Neural progenitor cell (in vitro differentiated cells): ENCODE measurements at places on chromosomes 5 and 9.

- DNase-seq, result no peak
These were observed 63.5 kb downstream of the GADD45G start for GRCh38 chr9:89668216-89668865.

DNA sequence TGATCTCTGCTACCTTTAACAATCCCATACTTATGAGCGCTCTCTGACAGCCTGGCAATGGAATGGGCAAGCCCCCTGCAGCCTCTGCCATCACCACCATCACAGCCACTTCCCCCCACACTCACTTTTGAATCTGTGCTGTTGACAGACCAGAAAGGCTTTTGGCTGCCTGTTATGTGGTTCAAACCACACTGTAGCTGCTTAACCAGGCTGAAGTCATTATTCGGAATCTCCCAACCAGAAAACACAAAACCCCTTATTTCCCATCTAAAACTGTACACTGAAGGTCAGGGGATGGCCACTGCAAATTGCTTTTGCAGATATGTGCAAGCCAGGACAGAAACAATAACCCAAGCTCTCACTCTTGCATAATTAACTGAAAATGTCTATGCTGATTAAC is 35.8 kb downstream of the PTCH1 start:
- no peak for DNase-seq

- DNase-seq, result no peak
These were observed 27.9 kb downstream of the NSUN2 start for GRCh38 chr5:6604946-6605345.

DNA sequence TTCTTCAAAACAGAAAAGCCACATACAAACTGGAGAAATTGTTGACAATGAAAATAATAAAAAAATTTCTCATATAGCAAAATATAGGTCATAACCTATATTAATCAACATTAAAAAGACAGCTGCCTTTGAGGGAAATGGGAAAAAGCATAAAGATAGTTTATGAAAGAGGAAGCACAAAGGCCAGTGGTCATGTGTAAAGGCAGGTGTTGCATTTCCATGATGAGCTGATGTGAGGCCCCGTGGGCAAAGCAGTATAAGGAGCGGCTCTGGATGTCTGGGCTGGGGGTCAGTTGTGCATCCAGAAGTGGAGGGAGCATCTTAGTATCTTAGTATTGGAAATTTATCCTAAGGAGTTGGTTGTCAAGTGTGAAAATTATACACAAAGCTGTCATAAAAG is 18.3 kb downstream of the NDUFS6 start:
- DNase-seq, result no peak

DNA sequence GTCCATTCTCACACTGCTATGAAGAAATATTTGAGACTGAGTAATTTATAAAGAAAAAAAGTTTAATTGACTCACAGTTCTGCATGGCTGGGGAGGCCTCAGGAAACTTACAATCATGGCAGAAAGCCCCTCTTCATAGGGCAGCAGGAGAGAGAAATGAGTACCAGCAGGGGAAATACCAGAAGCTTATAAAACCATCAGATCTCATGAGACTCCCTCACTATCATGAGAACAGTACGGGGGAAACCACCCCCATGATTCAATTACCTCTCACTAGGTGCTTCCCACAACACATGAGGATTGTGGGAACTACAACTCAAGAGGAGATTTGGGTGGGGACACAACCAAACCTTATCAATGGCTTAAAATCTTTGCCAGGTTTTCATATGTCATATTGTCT is 20.3 kb upstream of the TENT4A start:
- DNase-seq, result no peak

- no peak for DNase-seq
These were observed 202.9 kb downstream of the AOPEP start for GRCh38 chr9:94929369-94929756.

GRCh38 chr5:14353726-14354474 is 210.8 kb downstream of the TRIO start:
- no peak for DNase-seq

- DNase-seq, result no peak
These were observed 937.6 kb downstream of the TLE4 start for GRCh38 chr9:80509358-80509757.

- DNase-seq, result no peak
These were observed 68.4 kb downstream of the ANXA1 start for GRCh38 chr9:73219985-73220626.

- no peak for DNase-seq
These were observed 51.2 kb downstream of the TARS1 start for GRCh38 chr5:33491941-33492340.

DNA sequence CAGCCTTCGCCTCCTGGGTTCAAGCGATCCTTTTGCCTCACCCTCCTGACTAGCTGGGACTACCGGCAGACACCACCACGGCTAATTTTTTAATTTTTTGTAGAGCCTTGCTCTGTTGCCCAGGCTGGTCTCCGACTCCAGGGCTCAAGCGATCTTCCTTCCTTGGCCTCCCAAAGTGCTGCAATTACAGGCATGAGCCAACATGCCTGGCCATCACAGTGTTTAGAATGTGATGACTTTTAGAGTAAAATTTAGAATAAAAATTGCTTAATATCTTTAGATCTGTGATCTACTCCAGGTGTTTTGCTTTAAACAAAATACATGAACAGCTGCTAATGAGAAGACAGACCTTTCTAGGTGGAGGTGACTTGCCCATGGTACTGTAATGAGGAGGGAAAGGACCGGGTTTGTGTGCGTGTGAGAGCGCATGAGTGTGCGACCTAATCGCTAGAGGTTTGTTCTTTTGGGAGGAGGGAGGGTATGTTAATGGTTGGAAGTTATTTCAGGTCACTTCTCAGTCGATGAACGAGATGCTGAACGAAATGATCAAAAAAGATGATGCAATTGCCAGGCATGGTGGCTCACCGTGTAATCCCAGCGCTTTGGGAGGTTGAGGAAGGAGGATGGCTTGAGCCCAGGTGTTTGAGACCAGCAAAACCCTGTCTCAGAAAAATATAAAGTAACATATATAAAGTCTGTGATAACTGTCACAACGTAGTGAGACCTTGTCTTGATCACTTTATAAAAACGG is 2.0 kb downstream of the CNOT6 start:
- DNase-seq, result no peak

GRCh38 chr5:9624196-9624947 is 5.8 kb downstream of the TAS2R1 start:
- no peak for DNase-seq

- no peak for DNase-seq
These were observed 89.5 kb downstream of the TLE1 start for GRCh38 chr9:81599837-81600236.

DNA sequence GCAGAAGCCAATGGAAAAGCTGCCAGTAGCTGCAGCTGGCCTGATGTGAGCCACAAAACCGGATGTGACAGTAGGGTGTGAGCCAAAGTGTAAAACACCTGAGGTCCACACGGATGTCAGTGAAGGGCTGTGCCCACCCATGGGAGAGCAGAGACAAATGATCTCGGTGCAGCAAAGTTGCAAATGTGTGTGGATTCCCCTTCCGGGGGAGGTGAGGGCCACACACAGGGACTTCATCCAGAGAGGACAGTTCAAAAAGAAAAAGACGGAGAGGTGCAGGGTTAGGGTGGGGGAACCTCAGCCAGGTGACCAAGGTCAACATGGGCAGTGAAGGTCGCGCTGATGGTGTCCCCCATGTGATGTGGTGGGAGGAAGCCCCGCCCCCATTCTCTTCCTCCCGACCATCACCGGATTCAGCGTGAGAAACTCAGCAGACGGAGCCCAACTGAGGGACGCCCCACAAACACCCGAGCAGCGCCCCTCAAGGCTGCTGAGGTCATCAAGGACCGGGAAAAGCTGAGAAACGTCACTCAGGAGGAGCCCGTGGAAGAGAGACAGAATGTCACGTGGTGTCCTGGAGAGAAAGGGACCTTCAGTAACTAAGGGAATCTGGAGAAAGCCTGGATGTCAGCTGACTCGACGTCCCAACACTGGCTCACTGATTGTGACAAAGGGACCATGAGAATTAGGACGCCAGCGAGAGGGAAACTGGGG is 11.4 kb upstream of the PTGDS start:
- DNase-seq, result peak; percentile 54

DNA sequence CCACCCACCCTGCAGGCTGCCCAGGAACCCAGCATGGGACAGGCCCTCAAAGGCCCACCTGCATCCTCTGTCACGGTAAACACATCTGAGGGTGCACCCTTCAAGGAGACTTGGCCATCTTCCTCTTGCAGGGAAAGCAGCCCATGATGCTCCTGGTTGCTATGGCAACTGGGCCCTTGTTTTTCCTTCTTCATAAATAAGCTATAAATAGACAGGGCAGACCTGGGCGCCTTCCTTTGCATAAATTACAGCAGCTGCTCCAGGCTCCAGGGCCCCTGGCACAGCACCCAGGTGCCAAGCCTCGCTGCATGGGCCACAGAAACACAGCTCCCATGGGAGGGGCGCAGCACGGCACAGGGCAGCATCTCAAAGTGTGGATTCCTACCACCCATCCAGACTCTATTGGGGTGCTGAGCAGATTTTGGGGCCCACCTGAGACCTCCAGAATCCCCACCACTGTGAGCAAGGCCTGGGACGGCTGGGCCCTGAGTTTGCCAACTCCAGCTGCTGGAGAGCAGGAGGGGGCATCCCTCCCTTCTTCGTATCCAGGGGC is 5.8 kb upstream of the PSMB7 start:
- no peak for DNase-seq

GRCh38 chr5:66848749-66849641 is 252.8 kb downstream of the MAST4 start:
- no peak for DNase-seq

DNA sequence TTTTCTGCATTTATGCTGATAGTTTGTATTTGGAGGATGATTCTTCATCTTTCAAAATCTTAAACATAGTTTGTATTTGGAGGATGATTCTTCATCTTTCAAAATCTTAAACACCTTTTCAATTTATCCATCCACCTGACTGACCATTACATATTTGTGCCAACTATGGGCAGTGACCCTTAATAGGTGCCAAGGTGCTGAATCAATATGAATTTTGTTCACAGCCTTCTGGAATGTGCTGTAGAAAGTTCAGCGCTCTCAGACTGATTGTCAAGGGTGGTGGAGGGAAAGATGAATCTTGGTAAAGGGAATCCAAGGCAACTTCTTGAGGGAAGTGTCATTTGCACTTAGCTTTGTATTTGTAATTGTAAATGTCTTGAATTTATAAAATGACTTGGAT is 18.1 kb downstream of the ZNF618 start:
- no peak for DNase-seq

DNA sequence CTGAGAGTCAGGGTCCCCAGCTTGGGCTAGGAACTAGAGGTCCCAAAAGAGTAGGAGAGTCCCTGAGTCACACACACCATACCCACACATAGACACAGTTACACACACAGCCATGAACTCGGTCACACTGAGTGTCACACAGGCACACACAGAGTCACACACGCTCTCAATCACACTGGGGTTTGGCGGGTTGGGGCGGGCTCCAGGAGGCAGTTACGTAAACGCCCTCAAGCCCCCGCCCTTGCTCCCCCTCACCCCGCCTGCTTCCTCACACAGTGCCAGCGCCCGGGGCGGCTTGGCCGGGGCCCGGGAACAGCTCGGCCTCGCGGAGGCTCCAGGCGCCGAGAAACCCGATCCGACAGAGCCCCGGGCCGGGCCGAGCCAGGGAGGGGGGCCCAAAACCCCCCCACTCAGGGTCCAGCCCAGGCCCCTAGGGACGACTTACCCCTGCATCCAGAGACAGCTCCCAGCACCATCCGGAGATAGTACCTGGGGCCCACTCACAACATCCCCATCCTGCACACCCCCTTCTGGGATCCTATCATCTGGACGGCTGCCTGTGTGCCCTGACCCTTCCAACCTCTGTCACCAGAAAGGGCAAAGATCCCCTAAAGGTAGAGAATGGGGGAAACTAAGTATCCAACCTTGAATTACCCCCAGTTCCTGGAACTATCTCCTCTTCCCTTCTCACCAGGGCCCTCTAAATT is 3.5 kb upstream of the CNTFR start:
- DNase-seq, result peak; percentile 76

GRCh38 chr9:132214027-132214622 is 52.3 kb downstream of the NTNG2 start:
- DNase-seq, result peak; percentile 52

DNA sequence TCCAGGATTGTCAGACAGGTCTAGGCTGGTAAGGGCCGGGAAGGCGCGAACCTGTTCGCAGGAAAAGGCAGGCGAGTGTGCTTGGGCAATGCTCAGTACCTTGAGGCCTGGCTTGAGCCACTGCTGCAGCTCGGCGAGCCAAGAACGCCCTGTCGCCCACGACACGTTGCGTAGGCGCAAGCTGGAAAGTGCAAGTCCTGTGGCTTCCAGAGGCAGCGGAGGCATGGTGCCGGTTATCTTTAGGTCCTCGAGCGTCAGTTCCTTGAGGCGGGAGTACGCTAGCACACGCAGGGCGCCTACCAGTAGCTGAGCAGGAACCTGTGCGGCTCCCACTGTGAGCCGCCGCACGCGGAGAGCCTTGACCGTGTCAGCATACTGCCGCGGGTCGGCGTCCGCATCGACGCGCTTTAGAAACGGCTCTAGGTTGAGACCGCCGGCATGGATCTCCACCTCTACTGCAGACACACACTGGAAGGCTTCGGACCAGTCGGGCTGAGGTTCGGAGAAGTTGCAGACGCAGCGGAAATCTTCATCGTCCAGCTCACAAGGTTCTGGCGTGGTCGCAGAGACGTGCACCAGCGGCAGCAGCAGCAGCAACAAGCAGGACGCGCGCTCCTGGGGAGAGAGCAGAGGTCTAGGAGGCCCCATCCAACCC is 482 bp downstream of the CD14 start:
- DNase-seq, result no peak

GRCh38 chr9:994005-994404 is 17.6 kb downstream of the DMRT3 start:
- DNase-seq, result no peak

DNA sequence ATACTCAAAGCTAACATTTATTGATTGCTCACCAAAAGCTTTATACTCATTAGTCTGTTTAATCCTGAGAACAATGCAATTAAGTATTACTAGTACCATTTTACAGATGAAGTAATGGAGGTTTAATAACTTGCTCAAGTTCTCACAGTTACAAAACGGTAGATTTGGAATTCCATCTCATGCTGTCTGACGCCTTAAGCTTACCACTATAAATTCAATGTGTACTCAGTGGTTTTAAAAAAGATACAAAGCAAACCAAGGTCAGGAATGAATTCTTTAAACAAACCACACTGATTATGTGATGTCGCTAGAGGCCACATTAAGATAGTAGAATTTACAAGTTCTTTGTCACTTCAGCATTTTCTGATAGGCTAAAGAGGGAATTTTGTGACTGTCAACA is 1.2 kb upstream of the C5orf63 start:
- no peak for DNase-seq

DNA sequence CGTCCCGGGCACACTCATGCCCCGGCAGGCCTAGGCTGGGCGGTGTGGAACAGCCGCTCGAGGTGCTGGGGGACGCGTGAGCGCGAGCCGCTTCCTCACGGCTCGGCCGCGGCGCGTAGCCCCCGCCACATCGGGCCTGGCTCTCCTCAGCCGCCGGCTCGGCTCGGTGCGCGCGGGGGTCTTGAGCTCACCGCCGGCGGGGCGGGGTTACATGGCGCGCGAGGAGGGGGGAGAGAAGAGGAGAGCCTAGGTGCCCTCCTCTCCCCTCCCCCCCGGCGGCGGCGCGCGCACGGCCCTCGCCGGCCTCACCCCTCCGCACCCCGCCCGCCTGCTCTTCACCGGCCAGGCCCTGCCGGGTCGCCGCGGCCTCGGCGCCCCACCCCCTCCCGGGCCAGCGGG is 7.7 kb downstream of the RANBP6 start:
- DNase-seq, result peak; percentile 96
